Effector memory CD4-positive, alpha-beta T cell (primary cell): ENCODE measurements at places on chromosomes 3 and 15.

GRCh38 chr3:142963516-142964448 is at the start of gene PAQR9:
Gene PAQR9 (minus strand): TSS chr3:142963674. CDS start chr3:142963336, 338 bp downstream.
- peaks cover 20% of the 10 kb centered on the region for H3K27me3 ChIP-seq
- peaks cover 5% of the 10 kb centered on the region for H3K4me1 ChIP-seq
- no peaks in the 10 kb centered on the region for H3K36me3 ChIP-seq
- no peak for DNase-seq

GRCh38 chr3:139427283-139428060 is 38.0 kb upstream of the COPB2 start:
- no peaks in the 10 kb centered on the region for H3K4me1 ChIP-seq
- no peaks in the 10 kb centered on the region for H3K27me3 ChIP-seq
- H3K27ac ChIP-seq = no peak overlapping the region
- no peak overlapping the region for H3K4me3 ChIP-seq

DNA sequence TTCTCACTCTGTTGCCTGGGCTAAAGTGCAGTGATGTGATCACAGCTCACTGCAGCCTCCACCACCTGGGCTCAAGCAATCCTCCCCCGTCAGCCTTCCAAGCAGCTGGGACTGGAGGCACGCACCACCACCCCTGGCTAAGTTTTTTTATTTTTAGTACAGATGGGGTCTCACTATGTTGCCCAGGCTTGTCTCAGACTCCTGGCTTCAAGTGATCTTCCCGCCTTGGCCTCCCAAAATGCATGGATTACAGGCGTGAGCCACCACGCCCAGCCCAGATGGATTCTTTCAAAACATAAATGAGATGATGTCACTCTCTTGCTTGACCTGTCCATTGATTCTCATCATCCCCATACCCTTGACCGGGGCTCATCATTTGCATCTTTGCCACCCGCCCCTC is 72.6 kb upstream of the SLC6A6 start:
- no peaks in the 10 kb centered on the region for H3K4me1 ChIP-seq
- H3K27me3 ChIP-seq = no peaks in the 10 kb centered on the region
- H3K36me3 ChIP-seq = no peaks in the 10 kb centered on the region
- no peak overlapping the region for H3K4me3 ChIP-seq

DNA sequence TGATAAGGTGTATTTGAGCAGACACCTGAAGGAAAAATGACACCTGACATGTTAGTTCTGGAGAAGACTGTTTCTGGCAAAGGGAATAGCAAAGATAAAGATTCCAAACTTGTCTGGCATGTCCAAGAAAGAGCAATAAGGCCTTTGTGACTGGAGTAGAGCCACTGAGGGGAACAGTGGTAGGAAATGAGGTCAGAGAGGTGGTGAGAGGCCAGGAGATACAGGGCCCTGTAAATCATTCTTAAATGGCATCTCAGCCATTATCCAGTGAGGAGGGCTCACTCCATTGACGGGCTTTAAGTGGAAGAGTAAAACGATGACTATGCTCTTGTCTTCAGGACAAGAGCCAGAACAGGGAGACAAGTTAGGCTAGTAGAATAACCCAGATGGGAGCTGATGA is 4.5 kb downstream of the SLC49A4 start:
- DNase-seq = no peak
- no peaks in the 10 kb centered on the region for H3K36me3 ChIP-seq
- H3K27ac ChIP-seq = no peak overlapping the region

- no peaks in the 10 kb centered on the region for H3K4me1 ChIP-seq
- no peak overlapping the region for H3K4me3 ChIP-seq
Measured at GRCh38 chr3:149120051-149120972, 9.1 kb upstream of the HPS3 start.

DNA sequence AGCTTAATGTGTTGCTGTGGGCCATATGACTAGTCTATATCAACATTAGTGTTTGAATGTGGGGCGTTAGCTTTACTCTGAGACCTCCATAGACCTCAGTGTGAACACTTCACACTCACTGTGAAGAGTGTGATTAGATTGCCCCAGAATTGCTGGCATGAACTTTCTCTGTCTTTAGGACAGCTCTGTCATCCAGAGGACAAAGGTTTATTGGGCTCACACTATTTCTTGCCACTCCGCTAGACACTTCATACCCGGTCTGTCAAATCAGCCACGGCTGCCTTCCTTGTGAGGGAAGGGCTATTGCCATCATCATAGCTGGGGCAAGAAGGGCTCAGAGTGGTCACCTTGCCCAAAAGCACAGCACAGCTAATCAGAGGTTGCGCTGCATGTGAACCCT is 316.8 kb upstream of the NR2E3 start:
- no peak overlapping the region for H3K27ac ChIP-seq
- no peaks in the 10 kb centered on the region for H3K4me1 ChIP-seq
- H3K4me3 ChIP-seq = no peak overlapping the region
- H3K27me3 ChIP-seq = no peaks in the 10 kb centered on the region
- no peaks in the 10 kb centered on the region for H3K36me3 ChIP-seq
- no peak for DNase-seq

- DNase-seq = no peak
- H3K27ac ChIP-seq = no peak overlapping the region
- no peaks in the 10 kb centered on the region for H3K27me3 ChIP-seq
- H3K4me1 ChIP-seq = no peaks in the 10 kb centered on the region
- H3K4me3 ChIP-seq = no peak overlapping the region
Measured at GRCh38 chr3:156459434-156459833, 95.5 kb downstream of the SSR3 start.
